ENCODE measurements at places on chromosomes 3 and 15.

GRCh38 chr3:119856695-119857094, 74.8 kb downstream of the NR1I2 start:
- no peak for DNase-seq

GRCh38 chr3:66985336-66985920, 12.7 kb upstream of the KBTBD8 start:
- no peak for DNase-seq

- DNase-seq, result peak; percentile 73
Observed at GRCh38 chr15:53576841-53577240, 182.6 kb downstream of the WDR72 start.

- DNase-seq, result no peak
Observed at GRCh38 chr3:103992469-103992868, 1374.2 kb upstream of the ALCAM start.

DNA sequence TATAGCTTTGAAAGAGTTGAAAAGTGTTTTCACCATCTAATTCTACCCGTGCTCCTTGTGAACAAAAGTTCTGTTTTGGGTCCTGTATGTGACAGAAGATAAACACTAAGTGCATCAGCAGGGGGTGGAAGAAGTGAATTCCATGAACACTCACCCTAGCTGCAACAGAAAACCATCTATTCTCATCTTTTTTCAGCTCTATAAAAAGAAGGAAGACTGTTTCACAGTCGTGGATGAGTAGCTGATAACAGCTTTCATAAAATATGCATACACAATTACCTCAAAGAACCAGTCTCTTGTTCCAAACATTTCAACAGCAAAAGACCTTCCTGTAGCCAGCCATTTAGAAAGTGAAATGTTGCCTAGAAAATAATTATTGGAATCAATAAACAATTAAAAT, 281.7 kb upstream of the RASGRP1 start:
- DNase-seq, result no peak
